Activated T-helper 17 cell treated with anti-CD3 and anti-CD28 coated beads, Interleukin-2, amount 50 U/mL, for 72 hours (primary cell): ENCODE measurements at places on chromosomes 5 and 9.

DNA sequence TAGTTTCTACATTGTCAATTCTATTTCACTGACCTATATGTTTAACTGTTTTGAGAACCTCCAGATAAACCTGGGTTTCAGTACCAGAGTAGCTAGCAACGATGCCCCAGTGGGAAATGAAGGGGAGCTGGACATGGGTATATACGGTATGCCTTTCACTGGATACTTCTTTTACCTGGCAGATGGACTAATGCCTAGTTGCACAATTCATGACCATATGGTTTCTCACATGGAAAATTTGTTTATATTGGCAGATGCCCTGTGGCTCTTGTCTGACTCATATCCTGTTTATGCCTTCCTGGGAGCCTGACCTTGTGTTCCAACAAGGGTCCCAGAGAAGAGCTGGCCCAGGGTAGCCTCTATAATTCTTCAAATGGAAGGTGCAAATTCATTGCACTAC lies 144.1 kb downstream of the MAT2B start:
- no peak for ATAC-seq

DNA sequence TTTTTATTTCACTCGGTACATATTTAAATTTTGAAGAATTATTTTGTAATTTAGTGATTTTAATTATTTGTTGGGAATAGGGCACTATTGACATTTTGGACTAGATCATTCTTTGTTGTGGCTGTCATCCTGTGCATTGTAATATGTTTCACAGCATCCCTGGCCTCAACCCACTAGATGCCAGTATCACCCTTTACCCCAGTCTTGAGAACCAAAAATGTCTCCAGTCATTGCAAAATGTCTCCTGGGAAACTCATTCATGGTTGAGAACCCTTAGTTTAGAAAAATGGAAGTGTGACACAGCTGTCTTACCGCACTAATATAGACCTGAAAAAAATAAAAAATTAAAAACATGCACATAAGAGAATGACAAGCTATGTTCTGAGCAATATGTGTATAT lies 88.4 kb upstream of the CCDC152 start:
- no peak for ATAC-seq

DNA sequence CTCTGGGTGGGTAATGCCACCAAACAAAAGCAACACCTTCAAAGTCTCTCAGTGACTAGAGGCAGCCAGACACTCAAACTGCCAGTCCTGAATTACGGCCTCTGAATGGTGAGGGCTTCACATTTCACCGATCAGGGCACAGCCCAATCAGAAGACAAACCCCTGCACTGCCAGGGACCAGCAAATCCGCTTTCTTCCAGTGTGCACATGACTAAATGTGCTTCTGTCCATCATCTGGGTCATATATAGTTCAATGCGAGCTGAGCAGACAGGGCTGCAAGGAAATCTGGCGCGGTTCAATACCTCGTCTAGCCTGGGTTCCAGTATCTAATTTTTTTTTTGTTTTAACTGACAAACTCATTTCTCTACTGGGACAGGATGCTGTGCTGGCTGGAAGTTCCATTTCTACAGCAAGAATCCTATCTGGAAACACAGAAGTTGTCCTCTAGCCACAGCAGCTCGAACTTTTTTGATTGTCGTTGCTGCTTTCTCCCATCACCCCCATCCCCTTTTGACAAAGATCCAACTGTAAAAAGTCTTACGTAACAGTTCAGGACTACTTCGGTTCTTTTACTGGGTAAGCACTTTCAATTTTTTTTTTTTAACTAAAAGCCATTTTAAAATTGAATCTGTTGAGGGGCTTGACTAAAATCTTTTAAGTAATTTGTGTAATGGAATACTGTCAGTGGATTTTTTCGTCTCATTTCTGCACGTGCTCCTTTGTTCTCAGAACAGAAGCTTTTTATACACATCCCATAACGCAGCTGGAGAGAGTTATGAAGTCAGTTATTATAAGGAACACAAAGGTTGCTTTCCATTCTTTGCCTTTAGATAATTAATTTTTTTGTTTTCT lies 112.7 kb downstream of the NR6A1 start:
- ATAC-seq, result peak; percentile 83

- ATAC-seq, result no peak
These were observed 12.5 kb downstream of the GARNL3 start for GRCh38 chr9:127277099-127277498.

DNA sequence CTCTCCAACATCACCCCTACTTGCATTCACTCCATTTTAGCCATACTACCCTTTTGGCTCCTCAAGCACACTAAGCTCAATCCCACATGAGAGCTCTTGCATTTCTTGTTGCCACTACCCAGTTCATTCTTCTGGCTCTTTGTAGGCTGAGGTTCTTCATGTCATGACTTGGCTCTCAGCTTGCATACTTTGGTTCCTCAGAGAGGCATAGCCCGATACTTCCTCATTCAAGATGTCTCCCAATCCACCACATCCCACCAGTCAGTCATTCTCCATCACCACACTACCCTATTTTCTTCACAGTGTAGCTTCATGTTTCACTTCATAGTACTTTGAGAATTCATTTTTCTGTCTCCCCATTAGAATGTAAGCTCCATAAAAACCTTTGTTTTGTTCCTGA lies 116.7 kb downstream of the NR6A1 start:
- ATAC-seq, result no peak

GRCh38 chr9:125255781-125256391 lies 5.7 kb upstream of the GAPVD1 start:
- no peak for ATAC-seq

GRCh38 chr9:133560311-133560710 lies 25.8 kb downstream of the ADAMTSL2 start:
- ATAC-seq, result no peak

DNA sequence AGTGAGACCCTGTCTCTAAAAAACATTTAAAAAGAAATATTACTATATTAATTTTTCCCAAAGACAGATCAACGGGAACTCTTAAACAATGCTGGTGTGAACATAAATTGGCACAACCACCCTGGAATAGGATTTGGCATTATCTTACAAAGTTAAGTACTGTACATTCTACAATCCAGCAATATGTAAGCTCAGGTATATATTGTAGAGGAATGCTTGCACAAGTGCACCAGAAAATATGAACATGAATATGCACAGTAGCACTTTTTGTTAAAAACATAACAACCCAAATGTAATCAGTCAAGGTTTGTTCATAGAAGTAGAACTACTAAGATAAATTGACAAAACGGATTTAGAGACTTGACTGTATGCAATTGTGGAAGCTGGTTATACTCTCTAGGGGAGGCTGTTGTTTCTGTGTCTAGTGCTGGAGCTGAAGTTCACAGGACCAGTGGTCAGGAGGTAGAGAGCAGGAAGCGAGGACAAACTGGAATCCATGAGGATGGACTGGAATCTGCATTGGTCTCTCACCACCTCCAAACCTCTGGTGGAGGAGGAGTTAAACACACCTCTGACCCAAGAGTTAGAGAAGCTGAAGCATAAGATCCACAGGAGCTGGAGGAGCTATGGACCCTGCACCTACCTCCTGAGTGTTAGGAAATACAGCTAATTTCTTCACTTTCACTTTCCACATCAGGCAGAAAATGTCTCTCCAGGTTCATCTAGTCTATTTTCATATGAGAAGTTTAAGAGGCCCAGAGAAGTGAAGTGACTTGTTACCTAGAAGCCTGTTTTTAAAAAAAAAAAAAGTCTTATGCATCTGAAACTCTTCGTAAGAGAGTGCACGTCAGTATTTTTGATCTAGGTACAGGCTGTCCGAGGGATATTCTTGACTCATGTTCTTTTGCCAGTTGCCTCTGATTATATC lies 20.3 kb upstream of the RIC1 start:
- peak; percentile 60 for ATAC-seq

GRCh38 chr9:5684101-5684500 lies 55.2 kb downstream of the RIC1 start:
- no peak for ATAC-seq

DNA sequence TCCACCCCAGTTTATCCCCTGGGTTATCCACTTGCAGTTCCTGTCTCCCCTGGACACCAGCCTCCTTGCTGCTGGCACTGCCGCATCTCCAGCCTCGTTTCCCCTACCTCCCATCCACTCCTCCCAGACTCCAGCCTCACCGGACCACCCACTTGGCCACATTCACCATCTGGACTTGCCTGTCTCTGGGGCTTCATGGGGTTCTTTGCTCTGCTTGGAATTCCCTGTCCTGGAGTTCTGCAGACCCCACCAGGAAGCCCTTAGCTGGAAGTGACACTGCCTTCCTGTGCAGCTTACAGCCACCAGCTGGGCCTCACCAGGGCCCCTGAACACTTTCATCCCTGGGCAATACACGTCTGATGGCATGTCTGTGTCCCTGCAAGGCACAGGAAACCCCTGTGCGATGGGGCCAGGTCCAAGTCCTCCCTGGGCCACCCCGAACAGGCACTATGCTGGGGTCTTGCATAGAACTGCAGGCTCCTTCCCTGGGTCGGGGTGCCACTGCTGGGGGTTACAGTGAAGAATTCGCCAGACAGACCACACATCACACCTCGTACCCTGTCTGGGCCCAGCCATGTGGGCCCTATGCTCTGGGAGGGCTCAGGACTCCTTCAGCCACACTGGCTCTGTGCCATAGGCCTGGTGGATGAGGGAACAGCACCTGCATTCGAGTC lies 3.0 kb downstream of the FLT4 start:
- ATAC-seq, result no peak

DNA sequence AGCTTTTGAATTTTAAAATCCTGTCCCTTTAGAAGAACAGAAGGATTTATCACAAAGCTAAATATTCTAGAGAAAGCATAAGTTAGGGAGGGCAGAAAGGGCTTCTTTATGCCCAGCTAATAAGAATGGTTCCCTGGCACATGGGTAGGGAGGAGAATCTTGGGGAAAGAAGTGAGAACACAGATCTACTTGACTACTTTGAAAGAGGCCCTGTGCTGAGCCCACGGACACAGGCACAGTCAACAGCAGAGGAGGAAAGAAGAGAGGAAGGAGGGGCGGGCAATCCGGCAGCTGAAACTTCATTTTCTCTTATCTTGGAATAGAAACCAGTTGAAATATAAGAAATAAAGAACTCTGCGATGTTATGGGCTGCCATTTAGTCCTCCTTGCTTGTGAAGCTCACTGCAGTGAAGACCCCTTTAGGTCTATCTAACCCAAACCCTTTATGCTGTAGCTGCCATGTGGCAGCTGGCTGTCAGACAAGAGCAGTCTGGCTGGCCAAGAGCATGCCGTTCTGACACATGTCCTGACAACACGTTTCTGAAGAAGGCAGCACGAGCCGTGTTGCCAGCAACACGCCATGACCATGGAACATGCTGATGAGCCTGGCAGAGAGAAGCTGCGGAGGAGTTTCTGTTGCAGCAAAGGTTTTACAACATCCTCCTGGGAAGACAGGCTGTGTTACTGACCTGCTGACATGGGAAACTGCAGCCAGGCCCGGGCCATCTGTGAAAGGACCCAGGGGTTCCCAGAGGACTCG lies 34.2 kb downstream of the ABLIM3 start:
- no peak for ATAC-seq

- no peak for ATAC-seq
These were observed 616.6 kb downstream of the PDE4D start for GRCh38 chr5:59276917-59277372.

DNA sequence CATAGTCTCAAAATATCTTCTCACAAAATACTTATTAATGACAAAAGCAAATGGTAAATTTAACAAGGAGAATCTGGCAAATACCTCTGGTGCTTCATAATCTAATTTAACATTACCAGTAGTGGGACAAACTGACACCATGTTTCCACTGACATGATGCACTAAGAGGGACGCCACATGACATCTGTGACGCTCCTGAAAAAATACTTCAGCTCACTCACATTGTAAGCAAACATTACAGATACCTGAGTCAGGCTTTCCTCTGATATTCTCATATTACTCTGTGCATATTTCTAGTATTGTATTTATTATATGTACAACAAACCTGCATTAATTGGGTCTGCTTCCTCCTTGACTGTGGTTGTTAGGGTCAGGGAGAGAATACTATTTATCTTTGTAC lies 56.7 kb upstream of the OSMR start:
- no peak for ATAC-seq

DNA sequence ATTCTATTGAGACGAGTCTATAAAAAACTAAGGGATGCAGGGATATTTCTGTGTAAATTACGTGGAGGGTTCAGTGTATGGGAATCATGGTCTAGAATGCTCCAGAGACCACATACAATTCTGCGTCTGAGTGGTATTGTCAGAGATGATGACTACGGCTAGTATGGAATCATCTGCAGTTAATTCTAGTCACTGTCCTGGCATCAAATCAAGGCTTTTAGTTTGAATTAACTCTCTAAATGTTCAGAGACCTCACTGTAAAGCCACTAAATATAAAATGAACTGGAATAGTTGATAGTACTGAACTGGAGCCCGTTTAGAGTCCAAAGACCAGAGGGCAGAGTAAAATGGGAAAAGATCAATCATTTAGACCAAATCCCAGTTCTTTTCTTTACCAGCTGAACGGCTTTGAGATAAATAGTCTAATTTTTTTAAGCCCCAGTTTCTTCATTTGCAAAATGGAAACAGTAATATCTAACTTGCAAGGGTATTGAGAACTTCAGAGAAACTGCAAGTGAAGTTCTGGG lies 599.8 kb downstream of the EBF1 start:
- ATAC-seq, result no peak

DNA sequence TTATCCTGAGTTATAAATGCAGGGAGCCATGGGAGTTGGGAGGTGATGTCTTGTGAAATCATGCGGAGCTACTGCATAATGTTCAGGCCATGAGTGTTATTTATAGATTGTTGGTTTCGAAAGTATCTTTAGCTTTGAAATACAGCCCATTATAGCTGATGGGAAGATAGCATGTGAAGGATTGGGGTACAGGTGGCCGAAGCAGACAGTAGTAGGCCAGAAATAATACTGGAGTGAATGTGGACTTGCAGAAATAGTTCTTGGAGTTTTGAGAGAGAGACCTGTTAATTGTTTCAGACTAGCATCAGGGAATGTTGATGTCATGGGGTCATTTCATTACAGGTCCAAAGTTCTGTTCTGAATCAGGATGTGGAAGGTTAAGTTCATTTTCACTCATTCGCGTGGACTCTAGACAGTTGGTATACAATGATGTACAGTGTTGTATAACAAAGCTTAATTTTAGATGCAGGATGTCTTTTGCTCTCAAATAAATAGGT lies 3.8 kb downstream of the ATP6V1G1 start:
- ATAC-seq, result no peak

GRCh38 chr5:158409507-158409906 lies 550.6 kb upstream of the CLINT1 start:
- no peak for ATAC-seq

DNA sequence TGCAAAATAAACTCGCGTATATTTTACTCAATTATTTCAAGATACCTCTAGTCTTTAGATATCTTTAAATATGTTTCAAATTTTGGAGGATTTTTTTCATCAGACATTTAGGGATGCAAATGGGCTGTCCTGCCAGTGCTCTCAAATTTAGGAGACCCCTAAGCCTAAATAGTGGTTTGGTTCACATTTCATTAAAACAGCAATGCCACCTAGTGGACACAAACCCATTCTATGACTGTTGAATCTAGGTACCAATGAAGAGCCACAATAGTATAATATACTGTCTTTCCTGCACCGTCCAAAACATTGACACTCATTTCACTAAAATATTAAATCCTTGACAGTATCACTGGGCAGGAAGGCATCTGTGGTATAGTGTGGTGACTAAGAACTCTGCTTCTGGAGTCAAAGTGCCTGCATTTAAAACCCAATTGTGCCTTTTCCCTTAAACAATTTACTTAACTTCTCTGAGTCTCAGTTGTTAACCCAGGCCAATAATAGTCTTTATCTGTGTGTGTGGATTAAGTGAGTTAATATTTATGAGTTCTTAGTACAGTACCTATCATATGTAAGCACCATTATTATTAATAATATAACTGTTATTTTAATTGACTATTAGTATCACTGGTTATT lies 148.0 kb downstream of the RORB start:
- ATAC-seq, result no peak
